Chondrocyte (in vitro differentiated cells): ENCODE measurements at places on chromosomes 2 and 18.

DNA sequence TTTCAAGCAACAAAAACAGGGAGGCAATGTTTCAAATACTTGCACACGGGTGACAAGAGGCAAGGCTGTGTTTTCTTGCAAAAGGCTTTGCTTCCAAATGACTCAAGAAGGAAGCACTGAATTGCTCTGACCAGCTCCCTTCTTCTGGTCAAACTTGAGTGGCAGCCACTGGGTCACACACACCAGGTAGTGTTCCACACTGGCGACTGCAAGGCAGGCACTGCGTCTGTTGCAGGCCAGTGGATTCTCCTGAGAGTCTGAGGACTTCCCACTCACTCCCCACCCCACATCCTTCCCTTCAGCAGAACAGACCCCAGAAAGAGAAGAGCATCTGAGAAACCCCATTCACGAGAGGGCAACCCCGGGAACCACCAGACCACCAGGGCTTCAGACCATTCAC lies 19.8 kb downstream of the PARD6G start:
- no peak for DNase-seq

GRCh38 chr2:29810956-29811355 lies 110.4 kb downstream of the ALK start:
- no peak for DNase-seq

GRCh38 chr18:10490401-10491165 lies 35.2 kb upstream of the NAPG start:
- no peak for DNase-seq

GRCh38 chr2:201621293-201621999 lies 21.9 kb downstream of the TMEM237 start:
- DNase-seq: no peak

DNA sequence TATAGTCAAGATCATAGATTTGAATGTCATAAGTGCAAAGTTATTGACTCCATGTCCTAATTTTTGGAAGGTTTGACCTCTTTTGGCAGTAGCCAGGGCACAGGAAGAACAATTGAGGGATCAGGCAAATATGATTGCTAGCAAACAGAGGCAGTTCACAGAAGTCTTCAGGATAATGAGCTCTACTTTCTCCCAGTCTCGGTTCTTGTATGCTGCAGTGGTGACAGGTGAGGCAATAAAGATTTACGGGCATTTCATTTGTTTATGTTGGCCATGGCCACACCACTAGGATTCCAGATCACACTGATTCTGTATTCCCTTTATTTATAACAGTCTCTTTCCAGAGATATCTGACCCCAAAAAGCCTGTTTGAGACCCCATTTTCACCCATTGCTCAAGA lies 137.5 kb downstream of the UBR3 start:
- DNase-seq: no peak

DNA sequence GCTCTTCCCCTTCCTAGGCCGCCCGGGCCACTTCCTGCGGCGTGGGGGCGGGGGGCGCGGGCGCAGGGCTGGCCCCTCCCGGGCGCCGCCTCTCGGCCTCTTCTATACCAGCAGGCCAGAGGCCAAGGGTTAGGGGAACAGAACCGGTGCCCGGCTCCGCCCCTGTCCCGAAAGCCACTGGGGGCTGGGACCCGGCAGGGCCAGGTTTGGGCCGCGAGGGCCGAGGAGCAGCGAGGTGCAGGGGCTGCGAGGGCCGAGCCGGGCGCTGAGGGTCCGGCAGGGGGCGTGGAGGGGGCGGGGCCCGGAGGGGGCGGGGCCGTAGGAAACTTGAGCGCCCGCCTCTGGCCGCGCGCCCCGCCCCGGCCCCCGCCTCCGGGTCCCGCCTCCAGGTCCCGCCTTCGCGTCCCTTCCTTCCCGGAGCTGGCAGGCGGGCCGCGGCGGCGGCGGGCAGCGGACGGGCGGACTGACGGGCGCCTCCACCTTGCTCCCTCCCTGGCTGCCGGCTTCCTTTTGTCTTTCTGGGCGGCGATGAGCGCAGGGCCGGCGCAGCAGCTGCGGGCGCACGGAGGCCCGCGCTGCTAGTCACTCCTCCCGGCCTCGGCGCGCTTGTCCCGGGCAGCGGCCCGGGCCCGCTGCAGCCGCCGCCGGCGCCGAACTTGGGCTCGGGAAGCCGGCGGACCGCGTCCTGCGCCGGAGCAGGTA lies at the start of gene HPCAL1:
Gene HPCAL1, plus strand, starts transcription at position 426 of the 702 bp plus-strand sequence. CDS start 116,854 bp downstream, outside the sequence.
- DNase-seq: no peak

GRCh38 chr2:95166065-95166763 lies 605 bp downstream of the ZNF2 start:
- no peak for DNase-seq

- DNase-seq: no peak
These were observed 32.3 kb upstream of the ZBTB7C start for GRCh38 chr18:48441405-48441881.

GRCh38 chr2:95734976-95735890 lies 143.4 kb downstream of the TRIM43 start:
- no peak for DNase-seq

DNA sequence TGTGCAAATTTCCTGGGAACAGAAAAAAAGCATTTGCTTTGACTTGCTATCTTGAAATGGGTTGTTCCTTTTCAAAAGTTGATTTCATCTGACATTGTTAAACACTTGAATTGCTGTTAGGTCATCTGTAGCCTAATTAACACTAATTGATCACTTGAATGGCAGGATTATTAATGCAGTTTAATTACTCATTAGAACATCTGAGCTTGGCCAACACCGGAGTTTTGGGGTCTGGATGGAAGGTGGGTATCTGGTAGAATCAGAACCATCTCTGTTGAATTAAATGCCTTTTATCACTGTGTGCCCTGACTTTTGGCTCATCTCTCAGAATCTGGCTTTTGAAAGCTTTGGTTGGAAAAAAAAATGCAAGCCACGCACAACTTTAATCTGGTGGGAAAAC lies 8.4 kb downstream of the DAPL1 start:
- no peak for DNase-seq

DNA sequence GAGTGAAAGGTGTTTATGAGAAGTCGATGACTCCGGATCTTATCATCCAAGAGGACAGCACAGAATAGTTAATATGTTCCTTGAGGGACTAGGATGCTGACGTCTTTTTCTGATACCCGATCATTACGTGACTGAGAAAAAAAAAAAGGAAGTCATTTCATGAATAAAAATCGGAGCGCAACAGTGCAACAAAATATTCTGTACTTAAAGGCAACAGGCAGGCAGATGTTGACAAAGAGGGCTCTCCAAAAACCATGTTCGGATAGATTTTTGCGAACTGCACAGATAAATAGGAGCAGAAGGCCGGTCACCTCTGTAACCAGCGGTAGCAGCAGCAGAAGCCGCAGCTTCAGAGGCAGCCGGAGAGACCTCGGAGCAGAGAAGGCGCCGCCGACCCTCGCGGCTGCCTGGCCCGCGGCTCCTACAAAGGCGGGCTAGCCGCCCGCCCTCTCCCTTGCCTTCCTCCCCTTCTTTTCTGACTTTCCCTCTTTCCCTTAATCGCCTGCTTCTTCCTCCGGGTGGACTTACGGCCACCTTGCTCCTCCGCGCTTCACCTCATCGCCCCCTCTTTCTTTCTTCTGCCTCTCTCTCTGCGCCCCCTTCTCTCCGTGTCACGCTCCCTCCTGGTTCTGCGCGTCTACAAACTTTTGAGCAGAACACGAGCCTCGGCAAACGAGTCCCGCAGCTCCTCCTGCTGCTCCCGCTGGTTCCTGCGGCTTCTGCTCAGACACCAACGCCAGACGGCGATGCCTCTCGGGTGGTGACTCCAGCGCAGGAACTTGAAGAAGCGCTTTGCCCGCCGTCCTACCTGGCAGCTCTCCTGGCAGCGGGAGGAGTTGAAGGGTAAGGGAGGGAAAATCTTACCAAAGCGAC lies at the start of gene ADCYAP1:
Gene ADCYAP1, plus strand, starts transcription at position 654 of the 873 bp plus-strand sequence. CDS start 516 bp downstream, outside the sequence.
- no peak for DNase-seq

GRCh38 chr2:170434900-170435621 lies 257.1 kb downstream of the MYO3B start:
- no peak for DNase-seq

DNA sequence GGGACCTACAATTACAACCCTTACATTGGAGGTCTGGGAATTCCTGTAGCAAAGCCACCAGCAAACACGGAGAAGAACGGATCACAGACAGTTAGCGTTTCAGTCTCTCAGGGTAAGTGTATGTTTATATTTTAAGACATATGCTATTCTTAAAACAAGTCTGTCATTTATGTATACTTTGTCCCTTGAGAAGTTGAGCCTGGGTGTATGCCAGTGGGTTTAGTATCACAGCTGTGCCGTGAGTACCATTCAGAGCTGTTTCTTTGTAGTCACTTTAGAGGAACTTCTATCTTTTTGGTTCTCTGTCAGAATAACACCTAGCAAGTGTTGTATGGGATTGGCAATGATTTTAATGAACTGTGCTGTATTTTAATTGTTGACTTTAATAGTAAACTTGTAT lies 125.6 kb downstream of the BIRC6 start:
- no peak for DNase-seq

DNA sequence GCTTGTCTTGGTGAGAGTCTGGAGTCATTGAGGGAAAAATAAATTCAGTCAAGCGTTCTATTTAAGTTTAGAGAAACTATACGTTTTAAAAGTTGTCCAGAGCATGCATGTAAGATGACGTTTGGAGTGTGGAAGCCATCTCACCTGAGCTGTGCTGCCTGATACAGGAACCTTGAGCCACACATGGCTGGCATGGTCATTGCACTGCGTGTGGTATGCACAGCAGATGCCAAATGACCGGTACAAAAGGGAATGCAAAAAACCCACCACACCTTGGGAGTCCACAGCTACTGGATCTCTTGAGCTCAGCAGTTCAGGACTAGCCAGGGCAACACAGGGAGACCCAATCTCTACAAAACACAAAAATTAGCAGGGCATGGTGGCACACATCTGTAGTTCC lies 4.3 kb downstream of the MZT2B start:
- no peak for DNase-seq

DNA sequence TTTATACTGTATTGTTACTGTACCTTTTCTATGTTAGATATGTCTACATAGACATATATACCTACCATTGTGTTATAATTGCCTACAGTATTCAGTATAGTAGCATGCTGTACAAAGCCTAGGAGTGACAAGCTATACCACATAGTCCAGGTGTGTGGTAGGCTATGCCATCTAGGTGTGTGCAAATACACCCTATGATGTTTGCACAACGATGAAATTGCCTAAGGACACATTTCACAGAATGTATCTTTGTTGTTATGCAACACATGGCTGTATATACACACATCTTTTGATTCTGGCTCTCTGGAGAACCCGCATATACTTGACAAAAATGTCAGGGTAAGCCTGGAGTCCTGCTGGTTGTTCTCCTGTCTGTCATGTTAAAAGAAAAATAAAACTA lies 85.1 kb downstream of the BCL2L11 start:
- DNase-seq: no peak

- DNase-seq: no peak
These were observed 1256.2 kb upstream of the CRIM1 start for GRCh38 chr2:35099342-35099741.

- DNase-seq: no peak
These were observed 67.2 kb upstream of the NABP1 start for GRCh38 chr2:191610756-191611155.

DNA sequence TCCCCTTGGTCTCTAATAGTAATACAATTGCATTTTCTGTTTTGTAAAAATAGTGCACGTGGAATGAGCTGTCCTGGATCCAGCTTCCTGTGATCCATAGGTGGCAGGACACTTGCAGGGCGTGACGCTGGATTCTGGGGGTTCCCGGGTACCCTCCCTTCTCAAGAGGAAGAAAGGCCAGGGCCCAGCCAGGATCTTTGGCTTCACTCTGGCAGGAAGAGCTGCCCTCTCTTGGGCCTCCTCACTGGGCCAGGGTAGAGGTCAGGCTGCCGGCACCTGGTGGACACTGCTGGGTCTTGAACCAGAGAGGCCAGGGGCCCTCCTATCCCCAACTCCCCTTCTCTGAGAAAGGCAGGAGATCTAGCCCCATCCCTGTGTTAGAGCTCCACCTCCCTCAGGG lies 37.8 kb upstream of the OTOF start:
- no peak for DNase-seq

DNA sequence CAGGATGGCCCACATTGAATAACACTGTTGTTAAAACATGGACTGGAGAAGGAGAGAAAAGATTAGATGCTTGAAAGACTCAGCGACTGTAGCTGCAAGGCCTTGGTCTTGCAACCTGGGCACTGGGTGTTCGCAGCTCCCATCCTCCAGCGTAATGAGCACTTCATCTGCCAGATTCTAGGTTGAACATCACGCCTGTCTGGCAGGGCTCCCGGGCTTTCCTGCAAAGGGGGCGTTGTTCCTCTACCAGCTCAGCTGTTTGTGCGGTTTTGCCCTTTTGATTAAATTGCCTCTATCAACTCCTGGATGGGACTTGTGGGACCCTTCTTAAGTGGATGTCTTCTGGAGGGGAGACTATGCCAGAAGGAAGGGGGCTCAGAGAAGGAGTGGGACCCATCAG lies 215.4 kb downstream of the KLHL29 start:
- DNase-seq: peak; percentile 39
